ENCODE measurements at places on chromosomes 5 and 9.

DNA sequence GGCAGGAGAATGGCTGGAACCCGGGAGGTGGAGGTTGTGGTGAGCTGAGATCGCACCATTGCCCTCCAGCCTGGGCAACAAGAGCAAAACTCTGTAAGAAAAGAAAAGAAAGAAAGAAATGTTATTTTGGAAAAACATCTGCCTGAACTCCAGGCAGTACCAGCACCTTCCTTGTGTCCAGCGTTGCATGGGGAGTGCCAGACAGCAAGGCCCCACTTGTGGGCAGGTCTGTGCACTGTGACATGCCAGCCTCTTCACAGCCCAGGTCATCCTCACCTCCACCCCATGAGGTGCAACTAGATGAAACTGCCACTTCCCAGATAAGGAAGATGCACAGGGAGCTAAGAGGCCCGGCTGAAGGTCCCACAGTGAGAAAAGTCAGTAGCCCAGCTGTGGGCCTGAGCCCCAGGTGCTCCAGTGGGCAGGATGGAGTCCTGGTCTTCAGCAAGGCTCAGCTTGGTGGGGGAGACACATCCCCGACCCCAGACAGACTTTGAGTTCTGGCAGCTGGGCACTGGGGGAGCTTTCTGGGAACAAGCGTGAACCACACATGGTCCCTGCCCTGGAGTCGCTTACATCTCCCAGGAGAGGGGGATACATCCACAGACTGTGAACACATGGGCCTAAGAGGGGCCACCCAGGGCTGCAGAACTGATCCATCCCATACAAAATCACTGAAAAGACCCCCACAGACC, 146.9 kb upstream of the IER5L start:
- no peak for DNase-seq

- peak; percentile 14 for DNase-seq
These were observed 28.2 kb downstream of the CNOT6 start for GRCh38 chr5:180522330-180522729.

DNA sequence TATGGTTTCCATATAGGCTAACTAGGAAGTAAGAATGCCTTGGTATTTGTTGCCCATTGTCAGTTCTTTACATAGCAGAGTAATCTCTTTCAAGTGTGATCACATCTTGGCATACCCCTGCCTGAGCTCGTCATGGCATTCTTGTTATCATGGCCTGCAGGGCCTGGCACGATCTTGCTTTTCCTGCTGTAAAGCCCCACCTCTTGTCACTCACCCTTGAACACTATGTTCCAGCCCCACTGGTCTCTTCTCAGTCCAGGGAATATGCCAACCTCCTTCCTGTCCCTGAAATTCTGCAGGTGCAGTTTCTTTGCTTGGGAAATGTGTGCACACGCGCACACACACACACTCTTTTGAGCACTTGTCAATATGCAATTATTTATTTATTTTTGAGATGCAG, 250.2 kb upstream of the DMRT1 start:
- DNase-seq: no peak

DNA sequence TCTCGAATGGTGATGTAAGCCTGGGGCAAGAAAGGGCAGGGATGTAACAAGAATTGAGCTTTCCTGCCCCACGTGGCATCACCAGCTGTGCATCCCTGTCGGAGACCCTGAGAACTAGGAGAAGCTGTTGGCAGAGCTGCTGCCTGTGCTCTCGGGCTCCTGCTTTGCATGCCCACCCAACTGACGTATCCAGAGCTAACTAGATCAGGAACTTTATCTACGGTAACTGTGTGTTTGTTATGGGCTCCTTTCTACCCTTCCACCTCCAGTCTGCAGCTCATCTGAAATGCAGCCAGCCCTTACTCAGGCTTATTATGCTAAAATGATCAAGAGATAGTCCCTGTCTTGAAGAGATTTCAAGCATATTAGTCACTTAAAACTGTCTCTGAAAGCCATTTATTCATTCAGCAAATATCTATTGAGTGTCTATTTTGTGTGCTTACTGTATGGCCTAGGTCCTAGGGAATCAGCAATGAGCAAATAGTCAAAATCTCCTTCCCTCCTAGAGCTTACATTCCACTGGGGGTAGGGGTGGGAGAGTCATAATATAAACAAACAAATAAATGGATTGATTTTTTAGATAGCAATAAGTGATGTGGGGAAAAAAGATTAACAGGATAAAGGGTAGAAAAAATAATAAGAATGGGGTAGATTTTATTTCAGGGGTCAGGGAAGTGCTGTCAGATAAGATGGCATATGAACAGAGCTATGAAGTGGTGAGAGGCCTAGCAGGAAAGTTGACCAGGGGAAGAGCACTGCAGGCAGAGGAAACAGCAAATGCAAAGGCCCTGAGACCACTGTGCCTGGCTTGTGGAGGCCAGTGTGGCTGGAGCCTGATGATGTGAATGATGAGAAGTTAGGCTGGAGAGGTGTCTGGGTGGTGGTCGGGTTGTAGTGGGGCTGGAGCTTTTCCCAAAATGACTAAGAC, 118.2 kb downstream of the GALNT10 start:
- peak; percentile 47 for DNase-seq

GRCh38 chr9:103978396-103978795, 115.7 kb upstream of the SMC2 start:
- no peak for DNase-seq

GRCh38 chr9:92738661-92739081, 26.0 kb downstream of the BICD2 start:
- DNase-seq: no peak

DNA sequence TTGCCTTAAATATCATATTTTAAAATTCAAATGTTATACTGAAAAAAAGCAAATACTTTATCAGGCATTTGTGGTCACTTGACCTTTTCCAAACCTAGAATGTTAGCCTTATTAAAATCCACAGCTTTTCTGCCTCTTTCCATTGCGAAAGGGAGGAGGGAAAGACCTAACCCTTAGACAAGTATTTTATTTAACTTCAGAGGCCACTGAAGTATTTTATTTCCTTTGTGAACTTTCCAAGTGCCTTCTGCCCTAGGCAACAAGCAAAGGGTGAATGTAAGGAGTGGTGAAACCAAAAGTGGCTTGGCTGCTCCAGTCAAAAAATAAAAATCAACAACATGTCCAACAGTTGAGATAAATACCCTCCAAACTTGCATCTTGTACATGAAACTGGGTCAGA, 376.1 kb downstream of the EFNA5 start:
- DNase-seq: no peak

GRCh38 chr5:33507426-33507825, 66.7 kb downstream of the TARS1 start:
- no peak for DNase-seq

- DNase-seq: no peak
These were observed 31.9 kb downstream of the CNTFR start for GRCh38 chr9:34557426-34558321.

DNA sequence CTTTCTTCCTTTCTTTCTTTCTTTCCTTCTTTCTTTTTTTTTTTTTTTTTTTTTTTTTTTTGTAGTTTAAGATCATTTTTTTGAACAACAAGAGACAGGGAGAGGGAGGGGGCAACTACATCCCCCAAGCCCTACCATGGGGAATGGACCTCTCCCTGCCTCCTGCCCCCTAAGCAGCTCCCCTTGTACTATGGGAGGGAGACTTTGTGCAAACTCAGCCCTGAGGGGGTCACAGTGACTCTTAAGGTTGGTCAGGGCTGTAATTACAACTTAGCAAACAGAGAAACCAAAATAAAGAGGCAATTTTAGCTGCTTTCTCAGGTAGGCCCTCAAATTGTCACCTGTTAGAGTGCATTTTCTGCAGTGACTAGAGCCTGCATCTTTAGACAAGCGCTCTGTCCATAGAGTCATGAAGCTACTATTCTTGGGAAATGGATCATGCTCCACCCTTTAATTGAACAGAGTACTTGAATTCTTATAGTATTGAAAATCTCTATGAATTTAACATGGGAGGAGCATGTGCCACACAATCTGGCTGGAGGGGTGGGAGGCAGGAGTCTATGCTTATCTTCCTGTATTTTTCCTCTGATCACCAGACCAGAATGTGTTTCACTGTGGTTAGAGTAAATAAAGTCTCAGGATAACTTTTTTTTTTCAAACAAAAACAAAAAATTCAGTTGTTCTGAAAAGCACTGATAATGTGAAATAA, 24.3 kb upstream of the PIK3R1 start:
- no peak for DNase-seq

- no peak for DNase-seq
These were observed 22.5 kb downstream of the CCDC152 start for GRCh38 chr5:42779083-42779482.

DNA sequence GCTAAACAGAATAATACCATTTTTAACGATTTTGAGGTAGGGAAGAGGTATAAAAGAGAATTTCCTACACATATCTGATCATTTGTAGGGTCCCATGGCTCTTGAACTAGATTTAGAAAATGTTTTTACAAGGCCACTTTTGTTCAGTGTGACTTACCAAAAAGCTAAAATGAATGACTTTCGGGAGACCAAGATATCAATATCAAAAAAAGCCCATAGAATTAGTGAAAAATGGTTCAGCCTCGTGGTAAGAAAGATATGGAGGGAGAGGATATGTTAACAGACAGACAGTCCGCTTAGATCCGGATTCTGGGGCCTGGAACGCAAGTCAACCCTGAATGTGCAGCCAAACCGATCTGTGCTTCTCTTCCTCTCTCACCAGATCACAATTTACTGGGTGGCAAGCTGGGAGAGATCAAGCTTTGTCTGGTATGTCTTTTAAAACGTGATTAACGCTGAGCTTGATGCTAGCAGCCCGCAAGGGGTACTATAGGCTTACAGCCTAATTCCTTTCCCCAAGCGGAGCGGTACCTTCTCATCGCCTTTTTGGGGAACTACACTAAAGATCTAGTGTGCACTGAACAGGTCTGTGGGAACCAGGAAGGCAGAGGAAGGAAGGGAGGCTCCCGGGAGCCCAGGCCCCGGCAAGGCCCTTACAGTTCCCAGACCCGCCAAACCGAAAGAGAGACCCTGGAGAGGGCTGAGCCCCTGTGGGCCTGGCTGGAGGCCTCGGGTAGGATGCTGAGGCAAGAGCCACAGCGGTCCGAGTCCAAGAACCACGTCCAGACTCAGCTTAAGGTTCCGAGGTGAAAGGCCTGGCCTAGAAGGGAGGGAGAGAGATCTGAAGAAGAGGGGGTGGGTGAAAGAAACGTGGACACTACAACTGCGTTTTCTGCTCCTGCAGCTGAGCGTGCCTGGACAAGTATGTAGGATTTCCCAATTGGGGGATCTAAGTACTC, 2.9 kb downstream of the NR2F1-AS1 start:
- DNase-seq: no peak

DNA sequence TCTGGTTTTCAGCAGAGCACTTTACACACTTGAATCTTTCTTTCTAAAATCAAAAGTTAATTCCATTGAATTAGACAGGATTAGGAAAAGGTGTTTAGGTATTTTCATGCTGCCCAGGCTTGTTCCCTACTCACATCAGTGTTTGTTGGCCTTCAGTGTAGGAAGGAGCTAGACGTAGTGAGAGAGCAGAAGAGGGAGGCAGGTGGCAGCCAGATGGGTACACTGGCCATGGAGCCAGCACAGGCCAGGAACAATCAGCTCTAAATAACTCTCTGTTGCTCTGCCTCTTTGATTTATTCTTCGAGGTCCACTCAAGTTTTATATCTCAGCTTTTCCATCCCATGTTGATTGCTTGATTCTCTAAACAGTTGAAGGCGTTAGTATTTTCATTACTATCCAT, 529.6 kb downstream of the PSAT1 start:
- peak; percentile 76 for DNase-seq

- DNase-seq: no peak
These were observed 85.9 kb upstream of the SIMC1 start for GRCh38 chr5:176152191-176152929.

Data from foreskin fibroblast (primary cell).